Activated naive CD4-positive, alpha-beta T cell (primary cell): ENCODE measurements at places on chromosomes 16 and 17.

- no peak for DNase-seq
These were observed 737 bp downstream of the CANT1 start for GRCh38 chr17:79008666-79009387.

- no peak for DNase-seq
These were observed 2.8 kb upstream of the SOCS3 start for GRCh38 chr17:78362671-78363070.

DNA sequence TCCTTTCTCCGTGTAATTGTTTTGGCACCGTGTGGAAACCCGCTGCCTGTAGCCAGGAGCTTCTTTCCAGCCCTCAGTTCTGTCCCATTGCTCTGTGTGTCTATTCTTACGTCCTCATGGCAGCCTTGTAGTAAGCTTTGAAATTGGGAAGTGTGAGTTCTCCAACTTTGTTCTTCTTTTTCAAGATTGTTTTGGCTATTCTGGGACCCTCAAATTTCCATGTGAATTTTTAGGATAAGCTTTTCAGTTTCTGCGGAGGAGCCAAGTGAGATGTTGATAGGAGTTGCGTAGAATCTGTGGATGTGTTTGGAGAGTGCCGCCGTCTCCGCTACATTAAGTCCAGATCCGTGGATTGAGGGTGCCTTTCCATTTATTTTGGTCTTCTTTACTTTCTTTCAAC is 15.2 kb downstream of the CHMP6 start:
- no peak for DNase-seq

- DNase-seq, result no peak
These were observed 84.2 kb downstream of the WWOX start for GRCh38 chr16:78183437-78184237.
